ENCODE measurements at places on chromosomes 16 and 17. TPM values are rescaled to one million over a fixed set of nuclear protein-coding genes. Genes with fewer than 3 reads are reported as not detected.

C17orf50 gene
- 0.24 TPM for total RNA-seq

CD300E gene
- total RNA-seq: not detected

ZNF652 gene
- 8.4 TPM for total RNA-seq

INTS2 gene
- total RNA-seq: 16.1 TPM

HSPB9 gene
- total RNA-seq: not detected

APOBR gene
- total RNA-seq: 0.05 TPM

NR1D1 gene
- total RNA-seq: 9.6 TPM

All from A549 treated with DMSO at 1 μM for 4 hours (cell line).